ENCODE measurements at places on chromosomes 1 and 21.

- DNase-seq: no peak
Measured at GRCh38 chr1:225114354-225114990, 185.0 kb downstream of the DNAH14 start.

- DNase-seq: no peak
Measured at GRCh38 chr21:38250991-38251418, 5.8 kb upstream of the KCNJ15 start.

DNA sequence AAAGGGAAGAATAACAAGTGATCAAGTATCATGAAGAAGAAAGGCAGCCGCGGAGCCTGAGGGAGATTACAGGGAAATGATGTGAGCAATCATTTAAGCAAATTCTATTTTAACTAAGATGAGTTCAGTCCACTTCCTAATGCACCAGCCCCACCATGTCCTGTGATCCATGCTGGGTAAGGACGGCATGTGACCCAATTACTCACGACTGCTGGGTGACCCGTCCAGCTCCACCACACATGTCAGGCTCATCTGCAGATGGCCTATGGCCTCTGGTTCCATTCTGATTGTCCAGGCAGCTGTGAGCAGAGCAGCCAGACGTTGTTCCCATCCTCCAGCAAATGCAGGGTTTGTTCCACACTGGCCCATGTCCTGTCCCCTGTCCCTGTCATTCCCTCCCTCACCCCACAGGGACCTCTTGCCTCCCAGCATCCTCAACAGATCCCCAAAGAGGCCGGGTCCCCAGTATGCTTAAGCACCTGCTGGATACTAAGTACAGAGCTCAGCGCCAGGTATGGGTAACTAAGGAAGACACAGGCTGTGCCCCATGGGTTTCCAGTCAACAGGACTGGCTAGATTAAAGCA is 87.9 kb downstream of the MATN1 start:
- DNase-seq: no peak

DNA sequence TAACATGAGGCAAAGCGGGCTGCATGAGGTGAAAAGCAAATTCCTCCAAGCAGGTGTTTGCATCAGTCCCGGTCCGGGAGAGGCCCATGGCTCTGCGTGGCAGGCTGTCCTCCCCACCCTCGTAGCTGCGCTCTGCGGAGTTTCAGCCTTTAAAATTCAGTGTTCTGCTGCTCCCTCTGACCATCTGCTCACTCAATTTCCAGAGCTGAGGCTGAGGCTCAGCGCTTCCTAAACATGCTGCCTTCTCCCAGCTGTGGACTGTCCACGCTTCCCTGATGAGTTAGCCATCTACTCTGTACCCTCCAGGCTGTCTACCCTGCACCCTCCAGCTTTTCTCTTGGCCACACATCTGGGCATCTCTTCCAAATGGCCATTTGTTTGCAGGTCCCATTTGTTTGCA is 87.7 kb downstream of the KCNJ6 start:
- no peak for DNase-seq

DNA sequence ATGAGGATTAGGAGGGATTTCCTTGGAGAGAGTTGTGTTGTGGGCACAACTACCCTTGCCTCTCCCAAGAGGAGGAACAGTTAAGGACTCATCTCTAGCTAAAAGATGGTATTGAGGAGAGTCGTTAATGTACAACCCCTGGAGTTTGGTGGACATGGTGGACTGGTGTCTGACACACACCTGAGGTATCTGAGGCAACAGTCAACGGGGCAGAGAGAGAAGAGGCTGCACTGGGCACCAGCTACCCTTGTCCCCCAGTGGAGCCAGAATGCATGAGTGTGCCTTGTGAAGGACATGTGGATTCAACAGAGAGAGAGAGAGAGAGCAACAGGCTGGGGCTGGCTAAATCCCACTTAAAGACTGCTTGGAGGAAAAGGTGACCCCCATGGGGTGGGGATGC is 13.0 kb downstream of the RAB7B start:
- no peak for DNase-seq

GRCh38 chr1:28139025-28139712 is 37.3 kb downstream of the PTAFR start:
- DNase-seq: no peak

DNA sequence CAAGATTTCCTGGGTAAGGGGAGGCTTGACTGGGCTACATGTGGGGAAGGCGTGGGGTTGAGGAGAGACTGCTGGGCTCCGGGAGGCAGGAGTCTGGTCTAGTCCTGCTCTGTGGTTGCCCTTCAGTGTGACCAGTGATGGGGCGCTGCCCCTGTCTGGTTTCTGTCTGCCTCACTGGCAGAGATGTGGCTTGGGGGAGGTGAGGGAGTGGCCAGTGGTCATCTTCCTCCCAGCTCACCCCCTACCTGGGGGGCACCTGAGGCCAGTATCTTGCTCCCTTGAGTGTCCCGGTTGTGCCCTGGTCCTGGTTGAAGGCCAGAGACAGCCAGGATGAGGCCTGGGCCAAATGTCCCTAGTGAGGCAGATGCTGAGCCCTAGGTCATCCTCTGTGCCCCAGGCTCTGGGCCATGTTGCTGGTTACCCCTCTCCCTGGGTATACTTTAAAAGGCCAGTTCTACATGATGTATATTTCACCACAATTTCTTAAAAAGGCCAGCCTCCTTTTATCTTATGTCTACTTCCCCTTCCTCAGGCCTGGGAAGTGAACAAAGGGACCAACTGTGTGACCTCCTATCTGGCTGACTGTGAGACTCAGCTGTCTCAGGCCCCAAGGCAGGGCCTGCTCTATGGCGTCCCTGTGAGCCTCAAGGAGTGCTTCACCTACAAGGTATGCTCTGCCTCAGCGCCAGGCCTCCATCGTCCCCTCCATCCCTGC is 10.5 kb downstream of the FAAH start:
- DNase-seq: no peak

DNA sequence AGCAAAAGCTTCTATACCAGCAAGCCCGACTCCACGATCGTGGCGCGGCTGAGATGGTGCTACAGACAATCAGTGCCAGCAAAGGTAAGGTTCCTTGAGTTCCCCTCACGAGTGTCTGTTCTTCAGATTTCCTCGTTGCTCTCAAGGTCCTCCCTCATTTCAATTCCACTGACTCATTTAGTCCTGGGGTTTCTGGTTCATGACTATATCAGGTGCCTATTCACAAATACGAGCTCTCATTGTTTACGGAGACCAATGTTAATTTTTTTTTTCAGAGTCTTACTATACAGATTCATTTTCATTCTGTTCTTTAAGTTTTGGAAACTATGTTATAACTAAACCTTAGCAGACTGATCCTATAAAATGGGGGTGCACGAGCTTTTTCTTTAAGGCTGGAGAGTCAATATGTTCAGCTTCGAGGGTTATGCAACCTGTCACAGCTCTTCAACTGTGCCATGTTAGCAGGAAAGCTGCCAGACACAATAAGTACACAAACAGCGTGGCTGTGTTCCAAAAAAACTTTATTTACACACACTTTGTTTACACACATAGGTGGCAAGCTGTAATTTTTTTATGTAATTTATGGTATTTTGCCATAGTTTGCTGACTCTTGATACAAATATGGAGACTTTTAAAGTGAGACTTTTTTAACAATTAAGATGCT is 134.3 kb downstream of the ZP4 start:
- DNase-seq: no peak

GRCh38 chr1:30875916-30876315 is 32.6 kb downstream of the SDC3 start:
- DNase-seq: no peak

DNA sequence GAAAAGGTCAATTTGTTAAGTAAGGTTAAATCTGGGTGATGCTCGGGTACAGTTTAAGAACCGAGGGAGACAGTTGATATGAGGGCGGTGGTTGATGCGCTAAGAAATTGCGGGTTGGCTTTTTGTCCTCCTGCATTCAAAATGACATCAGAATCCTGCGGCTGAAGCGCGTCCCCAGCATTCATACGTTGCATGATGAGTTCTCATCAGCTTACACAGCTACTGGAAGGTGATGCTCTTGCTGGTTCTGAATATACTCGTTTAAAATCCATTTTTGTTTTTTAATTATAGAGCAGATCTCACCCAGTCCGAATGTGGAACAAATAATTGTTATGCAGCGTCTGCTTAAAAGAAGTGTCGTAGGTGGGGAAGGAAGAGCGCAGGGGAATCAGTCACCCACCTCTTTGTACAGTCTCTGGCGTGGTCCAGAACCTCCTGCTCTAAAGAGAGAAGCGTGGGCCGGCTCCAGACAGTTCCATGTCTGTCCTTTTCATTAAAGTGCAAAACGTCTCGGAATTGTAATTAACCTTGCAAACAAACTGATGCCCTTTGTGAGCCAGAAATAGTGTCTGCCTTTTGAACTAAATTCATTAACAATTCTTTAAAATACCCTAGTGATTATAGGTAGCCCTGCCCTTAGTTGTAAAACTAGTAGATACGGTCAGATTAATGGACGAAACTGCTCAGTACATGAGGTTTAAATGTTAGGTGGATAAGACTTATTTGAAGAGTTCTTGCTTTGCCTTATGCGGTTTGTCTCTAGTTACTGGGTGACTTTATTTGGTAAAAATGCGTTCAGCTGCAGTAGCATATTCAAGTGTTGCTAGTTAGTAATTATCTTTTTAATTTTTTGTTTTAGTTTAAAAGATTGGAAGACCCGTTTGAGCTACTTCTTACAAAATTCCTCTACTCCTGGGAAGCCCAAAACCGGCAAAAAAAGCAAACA is 741 bp downstream of the RGS2 start:
- DNase-seq: no peak

DNA sequence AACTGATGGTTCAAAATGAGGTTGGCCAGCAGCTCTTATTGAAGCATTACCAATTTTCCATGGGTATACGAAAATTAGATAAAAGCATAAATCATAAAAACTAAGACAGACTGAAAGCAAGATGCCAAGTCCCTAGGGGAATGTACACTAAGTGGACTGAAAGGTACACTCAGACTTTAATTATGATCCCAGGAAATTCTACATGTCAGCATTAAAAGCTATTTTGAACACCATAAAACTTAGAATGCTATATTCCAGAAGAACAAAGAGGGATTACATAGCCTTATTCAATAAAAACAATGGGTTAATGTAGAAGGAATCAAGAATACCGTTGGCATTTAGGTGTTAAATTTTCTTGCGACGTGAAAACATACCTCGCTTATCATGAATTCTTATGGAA is 558.5 kb downstream of the LRRIQ3 start:
- no peak for DNase-seq

DNA sequence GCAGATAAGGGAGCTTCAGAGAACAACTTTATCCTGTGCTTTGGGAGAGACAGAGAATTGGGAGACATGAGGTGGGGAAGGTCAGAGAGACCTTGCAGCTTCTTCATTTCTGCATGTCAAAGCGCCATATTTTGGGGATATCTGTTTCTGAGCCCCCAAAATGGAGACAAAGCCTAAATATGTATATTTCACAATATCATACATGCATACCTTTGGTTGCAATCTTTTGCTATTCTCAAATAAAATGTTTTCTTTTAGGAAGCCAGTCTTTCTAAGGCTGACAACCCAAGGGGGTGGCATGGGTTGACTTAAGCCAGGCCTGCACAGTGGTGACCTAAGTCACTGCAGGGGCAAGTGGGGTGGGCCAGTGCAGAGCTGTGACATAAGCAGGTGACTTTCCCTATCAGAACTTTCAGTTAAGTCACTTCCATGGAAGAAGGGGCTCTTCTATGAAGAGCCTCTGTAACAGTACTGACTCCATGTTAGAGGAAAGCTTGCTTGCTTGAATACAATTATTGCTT is 13.9 kb upstream of the MRPL55 start:
- no peak for DNase-seq

DNA sequence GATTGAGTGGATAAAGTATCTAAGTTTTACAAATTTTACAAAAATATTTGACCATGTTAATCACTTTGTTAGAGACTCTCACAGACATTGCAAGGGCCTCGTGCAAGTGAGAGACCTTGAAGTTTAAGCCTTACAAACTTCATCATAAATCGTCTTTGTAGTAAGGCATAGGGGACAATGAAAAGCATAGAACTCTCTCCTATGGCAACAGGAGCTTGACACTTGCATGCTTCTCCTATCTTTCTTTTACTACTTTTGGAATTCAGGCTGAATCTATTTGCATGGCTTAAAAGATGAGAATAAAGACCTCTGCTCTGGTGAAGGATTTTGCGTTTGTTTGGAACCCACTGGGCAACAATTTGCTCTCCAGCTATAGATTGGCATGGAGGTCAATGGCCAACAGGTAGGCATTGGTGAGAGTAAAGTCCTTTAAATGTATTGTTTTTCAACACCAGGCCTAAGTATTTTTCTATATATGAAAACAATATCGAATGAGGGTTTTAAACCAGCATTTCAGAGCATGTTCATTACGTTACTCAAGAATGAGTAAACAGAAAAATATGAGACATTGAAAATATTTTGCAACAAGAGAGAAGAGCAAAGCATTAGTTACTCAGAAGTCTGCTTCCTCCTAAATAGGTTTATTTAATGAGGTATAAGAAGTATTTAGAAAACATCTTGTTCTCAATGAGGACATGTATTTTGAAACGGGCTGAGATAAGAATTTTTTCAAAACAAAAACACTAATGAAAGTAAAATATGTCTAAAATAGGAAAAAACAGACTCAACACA is 192.2 kb downstream of the TGFB2 start:
- no peak for DNase-seq

DNA sequence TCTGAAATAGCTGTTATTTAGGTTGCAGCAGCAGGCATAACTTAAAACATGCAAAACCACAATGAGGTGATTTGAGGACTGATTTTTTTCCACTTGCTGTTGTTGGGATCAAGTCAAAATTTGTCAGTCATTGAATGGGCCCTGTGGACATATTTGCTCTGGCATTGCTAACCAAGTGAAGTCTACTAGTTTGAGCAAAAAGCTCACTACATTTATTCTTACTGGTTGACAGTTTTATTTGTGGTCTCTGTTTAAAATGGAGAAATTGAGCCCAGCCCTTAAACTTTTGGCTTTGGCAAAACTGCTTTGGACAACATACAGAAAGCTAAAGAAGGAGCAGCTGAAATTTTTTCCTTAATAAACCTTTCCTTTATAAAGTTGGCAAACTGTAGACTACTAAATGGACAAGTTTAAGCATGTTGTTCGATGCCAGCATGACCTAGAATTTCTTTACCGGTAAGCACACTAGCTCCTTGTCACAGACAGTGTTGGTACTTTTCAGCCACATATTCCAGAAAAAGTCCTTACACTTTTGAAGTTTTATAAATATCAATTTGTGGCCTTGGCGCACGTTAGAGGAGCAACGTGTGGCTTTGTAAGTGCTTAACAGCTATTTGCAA is 234.6 kb downstream of the USP25 start:
- DNase-seq: no peak
